IMR-90 (cell line): ENCODE measurements at places on chromosomes 12 and 14.

GRCh38 chr14:91750634-91751198 is 18.8 kb upstream of the CATSPERB start:
- H3K27me3 ChIP-seq = peaks cover 1% of the 10 kb centered on the region; the same call in 1 of the 2 replicates
- H3K27ac ChIP-seq = no peak overlapping the region
- DNase-seq = no peak
- H3K4me3 ChIP-seq = no peak overlapping the region

GRCh38 chr12:107282628-107283027 is 189.3 kb upstream of the CRY1 start:
- H3K4me1 ChIP-seq = peaks cover 2% of the 10 kb centered on the region; the same call in 1 of the 2 replicates
- DNase-seq = no peak
- no peak overlapping the region for H3K4me3 ChIP-seq
- no peak overlapping the region for H3K27ac ChIP-seq

DNA sequence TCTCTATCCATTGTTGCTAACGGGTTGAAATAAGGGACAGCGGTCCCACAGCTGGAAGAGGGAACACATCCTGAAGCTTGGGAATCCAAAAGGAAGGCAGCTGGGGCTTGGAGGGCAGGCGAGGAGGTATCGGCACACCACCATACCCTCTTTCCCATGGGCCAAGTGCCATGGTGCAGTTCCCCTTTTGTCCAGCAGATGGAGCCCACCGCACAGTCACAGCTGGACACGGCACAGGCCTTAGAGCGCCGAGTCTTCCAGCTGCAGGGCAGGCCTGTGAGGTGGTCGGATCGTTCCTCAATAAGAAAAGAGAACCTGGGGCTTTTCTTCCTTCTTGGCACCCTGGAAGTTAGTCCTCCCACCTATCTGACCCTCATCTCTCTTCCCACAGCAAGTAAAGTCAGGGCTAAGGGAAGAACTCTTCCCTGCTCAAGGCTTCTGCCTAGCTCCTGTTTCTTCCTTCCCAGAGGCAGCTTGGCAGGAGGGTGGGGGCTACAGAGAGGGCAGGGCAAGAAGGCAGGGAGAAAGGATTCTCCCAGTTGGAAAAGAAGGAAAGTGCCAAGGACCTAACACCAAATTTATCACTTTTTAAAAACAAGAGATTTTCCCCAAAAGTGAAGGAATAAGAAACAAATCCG is 8.6 kb downstream of the PPP1R1A start:
- no peaks in the 10 kb centered on the region for H3K36me3 ChIP-seq
- peaks cover 21% of the 10 kb centered on the region for H3K27me3 ChIP-seq
- no peak overlapping the region for H3K4me3 ChIP-seq
- peak; percentile 57 for DNase-seq
- H3K4me1 ChIP-seq = no peaks in the 10 kb centered on the region

DNA sequence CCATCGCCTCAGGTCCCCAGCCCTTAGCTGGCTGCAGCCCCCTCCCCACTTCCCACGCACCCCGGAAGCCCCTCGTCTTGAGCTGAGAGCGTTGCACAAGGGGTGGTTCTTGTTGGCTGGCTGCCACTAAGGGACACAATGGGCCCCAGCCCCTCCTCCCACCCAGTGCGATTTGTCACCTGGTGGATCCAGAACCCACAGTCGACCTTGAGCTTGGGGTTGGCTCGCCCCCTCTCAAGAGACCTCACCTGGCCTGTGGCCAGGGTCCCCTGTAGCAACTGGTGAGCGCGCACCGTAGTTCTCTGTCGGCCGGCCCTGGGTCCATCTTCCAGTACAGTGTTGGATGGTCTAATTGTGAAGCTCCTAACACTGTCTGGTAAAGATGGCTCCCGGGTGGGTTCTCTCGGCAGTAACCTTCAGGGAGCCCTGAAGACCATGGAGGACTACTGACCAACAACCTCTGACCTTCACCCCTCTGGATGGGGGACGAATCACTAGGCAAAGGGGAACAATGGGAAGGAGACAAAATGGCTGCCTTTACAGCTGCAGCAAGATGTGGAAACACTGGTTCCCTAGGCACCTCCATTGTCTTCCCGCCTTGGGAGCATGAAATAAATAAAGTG is 6.6 kb downstream of the PHB2 start:
- no peak for DNase-seq
- peaks cover 38% of the 10 kb centered on the region for H3K36me3 ChIP-seq
- H3K27ac ChIP-seq = no peak overlapping the region
- H3K4me3 ChIP-seq = no peak overlapping the region
- no peaks in the 10 kb centered on the region for H3K27me3 ChIP-seq
- peaks cover 6% of the 10 kb centered on the region for H3K4me1 ChIP-seq
